Pancreas (tissue), 10 donors: ENCODE measurements at places on chromosomes 3 and 15. TPM values are rescaled to one million over a fixed set of nuclear protein-coding genes. Genes with fewer than 3 reads are reported as not detected.

DNA sequence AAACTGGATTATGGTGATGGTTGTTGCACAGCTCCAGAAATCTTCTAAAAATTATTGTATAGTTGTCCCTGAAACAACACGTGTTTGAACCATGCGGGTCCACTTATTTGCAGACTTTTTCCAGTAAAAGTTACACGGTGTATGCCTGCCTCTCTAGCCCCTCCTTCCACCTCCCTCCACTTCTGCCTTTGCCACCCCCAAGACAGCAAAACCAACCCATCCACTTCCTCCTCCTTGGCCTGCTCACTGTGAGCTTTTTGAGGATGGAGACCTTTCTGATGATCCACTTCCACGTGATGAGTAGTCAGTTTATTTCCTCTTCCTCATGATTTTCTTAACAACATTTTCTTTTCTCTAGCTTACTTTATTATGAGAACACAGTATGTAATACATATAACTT is 5.4 kb downstream of the CYFIP1 start:
- no peaks in the 10 kb centered on the region for H3K36me3 ChIP-seq
- H3K27ac ChIP-seq: peak overlapping the region; percentile 3
- H3K4me3 ChIP-seq: no peak overlapping the region
- H3K4me1 ChIP-seq: peaks cover 5% of the 10 kb centered on the region

- no peaks in the 10 kb centered on the region for H3K4me1 ChIP-seq
- no peak overlapping the region for H3K27ac ChIP-seq
- no peak overlapping the region for H3K4me3 ChIP-seq
- no peaks in the 10 kb centered on the region for H3K27me3 ChIP-seq
Measured at GRCh38 chr15:75815811-75816719, 27.2 kb upstream of the UBE2Q2 start.

CCR1 gene
- 0.59 TPM for total RNA-seq

GRCh38 chr3:55795746-55796145 is 308.6 kb upstream of the WNT5A start:
- H3K27ac ChIP-seq: no peak overlapping the region
- H3K36me3 ChIP-seq: no peaks in the 10 kb centered on the region
- H3K27me3 ChIP-seq: no peaks in the 10 kb centered on the region

PLS1 gene
- total RNA-seq: 9.1 TPM

GRCh38 chr15:34341381-34342212 is 1.3 kb downstream of the NOP10 start:
- no peak for DNase-seq
- H3K36me3 ChIP-seq: no peaks in the 10 kb centered on the region
- no peaks in the 10 kb centered on the region for H3K27me3 ChIP-seq
- no peak overlapping the region for H3K27ac ChIP-seq
- peaks cover 12% of the 10 kb centered on the region for H3K4me1 ChIP-seq
- peak overlapping the region; percentile 85 for H3K4me3 ChIP-seq

- DNase-seq: no peak
- no peaks in the 10 kb centered on the region for H3K27me3 ChIP-seq
- no peaks in the 10 kb centered on the region for H3K4me1 ChIP-seq
- no peaks in the 10 kb centered on the region for H3K36me3 ChIP-seq
- no peak overlapping the region for H3K27ac ChIP-seq
- H3K4me3 ChIP-seq: no peak overlapping the region
Measured at GRCh38 chr3:40290396-40290795, 19.1 kb upstream of the EIF1B start.

GRCh38 chr3:103977417-103977816 is 1389.3 kb upstream of the ALCAM start:
- DNase-seq: no peak
- H3K4me1 ChIP-seq: no peaks in the 10 kb centered on the region
- no peak overlapping the region for H3K27ac ChIP-seq
- no peaks in the 10 kb centered on the region for H3K27me3 ChIP-seq

DNA sequence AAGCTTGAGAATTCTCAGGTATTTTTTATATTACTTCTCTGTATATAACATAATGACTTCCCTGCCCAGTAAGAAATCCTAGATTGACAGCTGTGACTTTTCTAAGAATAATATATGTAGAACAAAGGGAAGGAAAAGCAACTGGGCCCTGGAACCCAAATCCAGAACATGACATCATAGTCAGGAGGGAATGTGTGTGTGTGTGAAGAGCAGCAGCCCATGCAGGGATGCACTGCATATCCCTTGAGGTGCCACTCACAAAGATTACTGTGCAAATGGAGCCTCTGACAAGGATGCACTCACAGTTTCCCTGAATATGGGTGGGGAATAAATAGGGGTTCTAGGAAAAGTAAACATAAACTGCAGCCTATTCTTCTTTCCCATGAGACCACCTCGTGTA is 279.5 kb downstream of the NEK10 start:
- no peak overlapping the region for H3K27ac ChIP-seq
- no peaks in the 10 kb centered on the region for H3K36me3 ChIP-seq
- H3K27me3 ChIP-seq: no peaks in the 10 kb centered on the region
- no peak overlapping the region for H3K4me3 ChIP-seq

DNA sequence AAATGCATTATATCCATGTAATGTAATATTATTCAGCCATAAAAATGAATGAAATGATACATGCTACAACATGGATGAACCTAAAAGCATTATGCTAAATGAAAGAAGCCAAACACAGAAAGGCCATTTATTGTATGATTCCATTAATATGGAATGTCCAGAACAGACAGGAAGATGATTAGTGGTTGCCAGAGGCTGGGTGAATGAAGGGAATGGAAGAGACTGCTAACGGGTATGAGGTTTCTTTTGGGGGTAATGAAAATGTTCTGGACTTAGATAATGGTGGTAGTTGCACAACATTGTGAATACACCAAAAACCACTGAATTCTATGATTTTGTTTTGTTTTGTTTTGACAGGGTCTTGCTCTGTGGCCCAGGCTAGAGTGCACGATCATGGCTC is 61.6 kb upstream of the MAP4 start:
- H3K36me3 ChIP-seq: no peaks in the 10 kb centered on the region
- no peak overlapping the region for H3K4me3 ChIP-seq
- H3K27ac ChIP-seq: no peak overlapping the region

CAND2 gene
- 1.6 TPM for total RNA-seq

- DNase-seq: no peak
- H3K27ac ChIP-seq: no peak overlapping the region
- no peaks in the 10 kb centered on the region for H3K27me3 ChIP-seq
- H3K4me3 ChIP-seq: no peak overlapping the region
- no peaks in the 10 kb centered on the region for H3K36me3 ChIP-seq
Measured at GRCh38 chr3:70815817-70816216, 503.4 kb upstream of the MDFIC2 start.

DNA sequence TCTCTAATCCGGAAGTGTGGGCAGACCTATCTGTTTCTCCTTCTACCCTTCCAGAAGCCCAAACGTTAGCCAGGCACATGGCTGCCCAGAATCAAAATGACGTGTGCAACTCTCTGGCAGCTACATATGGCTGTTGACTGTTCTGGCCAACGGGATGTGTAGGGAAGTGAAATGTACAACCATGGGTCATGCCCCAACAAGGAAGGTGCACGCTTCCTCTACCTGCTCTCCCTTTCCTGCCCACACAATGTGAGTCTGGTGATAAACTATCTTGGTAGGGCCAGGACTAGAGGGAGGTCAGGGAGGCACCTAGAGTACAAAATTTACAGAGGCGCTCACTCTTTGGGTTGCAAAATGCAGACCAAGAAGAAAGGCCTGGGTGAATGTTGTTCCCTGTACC is 495.9 kb upstream of the PROK2 start:
- no peaks in the 10 kb centered on the region for H3K4me1 ChIP-seq
- H3K27ac ChIP-seq: no peak overlapping the region

ADGRG7 gene
- total RNA-seq: not detected

DNA sequence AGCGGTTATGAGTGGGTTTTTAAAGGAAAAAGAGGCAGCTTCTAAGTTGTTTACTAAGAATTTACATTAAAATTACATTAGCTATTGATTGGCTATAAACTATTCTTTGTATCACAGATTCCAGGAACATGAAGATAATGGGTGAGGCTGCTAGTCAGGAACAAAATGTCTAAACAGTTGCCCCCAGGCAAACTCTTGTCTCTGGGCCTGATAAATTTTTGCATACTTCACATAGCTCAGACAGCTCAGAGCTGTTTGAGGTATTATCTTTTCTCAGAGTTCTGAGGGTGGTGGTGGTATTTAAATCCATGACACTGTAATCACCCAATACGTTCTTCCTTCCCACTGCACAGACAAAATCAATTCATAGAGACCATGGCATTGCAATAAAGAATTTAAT is 2.1 kb upstream of the HACD2 start:
- no peak overlapping the region for H3K27ac ChIP-seq
- H3K36me3 ChIP-seq: no peaks in the 10 kb centered on the region
- no peak overlapping the region for H3K4me3 ChIP-seq
- H3K27me3 ChIP-seq: no peaks in the 10 kb centered on the region

GHRL gene
- 5.2 TPM for total RNA-seq

SI gene
- total RNA-seq: not detected

ADAMTS7 gene
- 1.1 TPM for total RNA-seq

SEMA3G gene
- total RNA-seq: 0.75 TPM

GRCh38 chr3:119969759-119970158 is 124.5 kb downstream of the GSK3B start:
- H3K27ac ChIP-seq: no peak overlapping the region
- H3K4me3 ChIP-seq: no peak overlapping the region
- H3K4me1 ChIP-seq: no peaks in the 10 kb centered on the region

CCR9 gene
- not detected for total RNA-seq

- H3K27me3 ChIP-seq: no peaks in the 10 kb centered on the region
- no peak for DNase-seq
- H3K36me3 ChIP-seq: no peaks in the 10 kb centered on the region
- no peaks in the 10 kb centered on the region for H3K4me1 ChIP-seq
- no peak overlapping the region for H3K27ac ChIP-seq
- H3K4me3 ChIP-seq: no peak overlapping the region
Measured at GRCh38 chr3:43512754-43513404, 108.9 kb downstream of the ANO10 start.

DNA sequence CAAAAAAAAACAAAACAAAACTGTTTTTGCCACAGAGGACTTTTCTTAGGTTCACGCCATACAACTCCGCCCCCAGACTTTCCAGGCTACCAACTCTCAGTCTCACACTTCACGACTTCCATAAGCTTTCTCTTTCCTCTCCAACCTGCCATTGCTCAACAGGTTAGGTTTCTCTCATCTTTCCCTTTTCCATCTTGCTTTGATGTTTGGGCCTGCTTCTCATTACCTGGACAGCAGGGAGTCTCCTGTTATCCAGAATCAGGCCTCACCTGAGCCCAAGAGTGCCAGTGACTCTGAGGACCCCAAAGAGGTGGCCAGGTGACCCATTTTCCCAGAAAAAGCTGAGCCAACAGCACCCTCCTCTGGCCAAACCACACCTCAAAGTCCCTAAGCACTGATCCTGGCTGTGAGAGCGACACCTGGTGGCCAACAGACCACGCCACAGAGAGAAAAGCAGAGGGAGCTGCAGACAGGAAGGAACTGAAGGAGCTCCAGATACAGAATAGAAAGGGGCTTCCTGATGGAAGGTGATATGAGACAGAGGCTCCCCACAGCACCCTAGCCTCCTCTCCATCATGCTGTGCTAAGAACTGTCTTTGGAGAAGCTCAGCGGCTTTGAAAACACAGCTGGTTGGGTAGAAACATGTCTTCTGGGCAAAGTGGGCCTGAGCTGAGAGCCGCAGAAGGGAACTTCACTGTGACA is 4.0 kb downstream of the CCDC51 start:
- H3K36me3 ChIP-seq: no peaks in the 10 kb centered on the region
- H3K27me3 ChIP-seq: no peaks in the 10 kb centered on the region
- H3K4me1 ChIP-seq: peaks cover 3% of the 10 kb centered on the region
- DNase-seq: peak; percentile 89

TRPM1 gene
- total RNA-seq: 0.04 TPM

DNA sequence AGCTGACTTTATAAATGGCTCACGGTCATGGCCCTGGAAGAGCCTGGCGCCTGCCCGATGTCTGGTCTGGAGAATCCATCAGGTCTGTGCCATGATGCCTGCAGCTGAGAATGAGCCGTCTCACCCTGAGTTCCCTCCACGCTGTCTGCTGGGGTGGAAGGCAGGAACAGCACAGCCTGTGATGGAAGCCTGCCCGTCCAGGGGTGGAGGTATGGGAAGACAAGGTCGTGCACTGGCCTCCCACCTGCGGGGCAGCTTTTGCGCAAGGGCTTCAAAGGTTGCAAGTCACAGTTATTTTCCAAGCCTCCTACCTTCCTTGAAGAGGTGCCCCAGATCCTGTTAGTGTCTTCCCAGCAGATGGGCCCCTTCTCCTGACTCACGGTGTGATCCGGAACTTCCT is 275.5 kb downstream of the FAM43A start:
- H3K27me3 ChIP-seq: no peaks in the 10 kb centered on the region
- H3K27ac ChIP-seq: no peak overlapping the region
- no peak overlapping the region for H3K4me3 ChIP-seq
- no peaks in the 10 kb centered on the region for H3K36me3 ChIP-seq
- DNase-seq: no peak
- H3K4me1 ChIP-seq: no peaks in the 10 kb centered on the region

MESP2 gene
- total RNA-seq: 0.22 TPM
